ENCODE measurements at places on chromosomes 2 and 18. TPM values are rescaled to one million over a fixed set of nuclear protein-coding genes. Genes with fewer than 3 reads are reported as not detected.

GRCh38 chr2:238380785-238381184 lies 45.9 kb upstream of the ASB1 start:
- no peak for DNase-seq

- no peak for DNase-seq
Measured at GRCh38 chr2:3664118-3664517, 6.1 kb downstream of the ALLC start.

GRCh38 chr2:158600155-158600802 lies 143.5 kb downstream of the PKP4 start:
- peak; percentile 56 for DNase-seq

Gene POMC
- not detected for total RNA-seq

DNA sequence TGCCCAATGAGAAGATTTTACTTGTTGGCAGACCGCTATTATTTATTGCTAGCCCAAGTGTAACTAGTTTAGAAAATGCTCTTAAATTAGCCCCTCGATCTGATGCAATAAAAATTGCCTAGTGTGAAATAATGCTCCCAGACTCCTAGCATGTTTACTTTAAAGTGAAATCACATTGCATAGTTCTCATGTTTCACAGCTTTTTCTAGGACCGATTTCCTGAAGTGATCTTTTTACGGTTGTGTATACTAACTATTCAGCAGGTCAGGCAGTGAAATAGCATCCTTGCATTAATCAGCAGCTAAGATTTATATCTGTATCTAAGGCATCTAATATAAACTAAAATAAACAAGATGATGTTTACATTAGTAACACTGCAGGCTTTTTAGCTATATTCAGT lies 52.4 kb downstream of the PMS1 start:
- no peak for DNase-seq

GRCh38 chr18:22690556-22690955 lies 242.6 kb upstream of the RBBP8 start:
- DNase-seq, result no peak

DNA sequence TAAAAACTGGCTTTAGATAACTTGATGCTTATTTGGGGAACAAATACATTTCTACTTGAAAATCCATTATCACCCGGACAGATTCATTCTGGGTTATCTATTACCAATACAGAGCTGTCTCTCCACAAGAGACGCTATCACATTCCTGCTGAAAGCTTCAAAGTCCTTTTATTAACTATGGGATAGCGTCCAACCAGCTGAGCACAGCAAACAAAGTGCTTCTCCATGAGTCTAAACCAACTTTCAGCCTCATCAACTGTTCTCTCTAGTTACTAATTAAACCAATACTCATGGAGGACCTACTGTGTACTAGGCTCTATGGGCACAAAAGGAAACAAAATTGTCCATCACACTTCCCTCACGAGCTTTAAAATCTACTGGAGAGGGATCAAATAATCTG lies 132.8 kb downstream of the L3MBTL4 start:
- no peak for DNase-seq

Gene CRYGD
- not detected for total RNA-seq

Gene MAL
- not detected for total RNA-seq

DNA sequence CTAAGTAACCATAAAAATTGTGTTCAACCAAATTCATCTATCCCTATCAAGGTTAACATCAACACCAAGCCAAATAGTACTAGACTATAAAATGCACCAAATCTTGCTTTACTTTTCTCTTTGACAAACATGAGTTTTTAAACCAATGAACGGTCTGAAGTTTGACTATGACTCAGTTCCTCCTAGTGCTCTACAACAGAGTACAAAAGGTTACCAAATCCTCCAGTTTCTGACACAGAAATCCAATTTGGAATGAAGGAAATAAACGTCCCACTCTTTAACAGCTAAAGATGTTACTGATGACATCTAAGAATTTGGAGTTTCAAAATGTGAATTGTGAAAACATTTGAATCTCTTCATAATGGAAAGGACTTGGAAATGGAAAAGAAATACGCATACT lies 11.8 kb upstream of the ACVR1 start:
- no peak for DNase-seq

Gene TRIB2
- 10.6 TPM for total RNA-seq

Gene DYNC2LI1
- 41.3 TPM for total RNA-seq

DNA sequence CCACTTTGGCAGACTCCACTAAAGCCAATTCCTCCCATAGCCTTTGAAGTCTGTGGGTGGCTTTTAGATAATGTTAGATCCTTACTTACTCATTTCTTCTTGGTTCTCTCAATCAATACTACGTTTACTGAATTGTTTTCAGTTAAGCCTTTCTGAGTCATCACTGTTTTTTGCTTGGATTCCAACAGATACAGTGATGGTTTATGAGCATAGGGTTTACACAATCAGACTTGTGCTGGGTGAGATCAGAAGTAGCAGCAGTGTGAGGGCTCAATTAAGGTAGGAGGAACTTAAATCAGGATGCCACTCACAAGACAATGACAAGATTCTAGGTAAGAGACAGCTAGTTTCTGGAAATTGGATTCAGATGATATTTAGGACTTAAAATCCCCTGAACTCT lies 297.7 kb upstream of the DOK6 start:
- no peak for DNase-seq

- no peak for DNase-seq
Measured at GRCh38 chr2:239225371-239225851, 175.4 kb downstream of the HDAC4 start.

DNA sequence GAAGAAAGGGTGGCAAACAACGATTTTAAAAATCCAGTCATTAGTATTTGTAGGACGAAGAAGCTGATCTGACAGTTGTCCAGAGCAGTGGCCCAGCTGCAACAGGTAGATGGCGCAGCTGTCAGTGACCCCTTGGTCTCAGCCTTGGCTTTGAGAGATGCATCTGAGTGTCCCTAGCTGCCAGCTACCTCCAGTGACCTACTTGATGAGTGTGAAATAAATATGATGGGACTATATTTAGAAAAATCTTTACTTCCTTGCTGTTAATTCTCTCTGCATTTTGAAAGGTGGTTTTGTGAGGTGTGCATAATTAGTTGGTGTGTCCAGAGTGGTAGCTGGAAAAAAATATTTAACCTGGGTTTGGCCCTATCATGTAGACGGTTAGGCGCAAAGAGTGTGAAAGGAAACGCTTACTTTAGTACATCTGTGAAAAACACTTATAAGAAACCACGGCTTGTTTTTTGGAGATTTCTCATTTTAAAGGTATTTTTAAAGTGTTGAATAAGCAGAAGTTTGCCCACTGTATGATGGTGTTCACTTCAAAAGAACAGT lies 963 bp downstream of the INPP1 start:
- DNase-seq, result peak; percentile 83

Gene SLC5A7
- 0.13 TPM for total RNA-seq

DNA sequence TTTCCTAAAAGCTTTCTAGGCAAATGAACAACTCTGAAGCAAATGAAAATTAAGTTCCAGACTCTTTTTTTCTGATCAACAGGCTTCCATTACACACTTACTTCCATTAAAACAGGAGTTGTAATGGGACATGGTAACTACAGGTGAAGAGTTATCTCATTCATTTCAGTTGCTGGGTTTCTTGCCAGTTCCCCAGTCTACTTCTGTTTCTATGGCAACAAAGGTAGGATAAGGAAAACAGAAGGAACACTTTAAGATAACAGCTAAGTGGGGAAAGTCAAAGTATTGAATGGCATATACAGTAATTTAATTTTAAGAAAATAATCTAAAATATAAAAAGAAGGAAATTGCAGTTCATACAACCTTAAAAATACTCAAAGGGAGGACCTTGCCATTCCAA lies 25.1 kb downstream of the BAZ2B start:
- no peak for DNase-seq

DNA sequence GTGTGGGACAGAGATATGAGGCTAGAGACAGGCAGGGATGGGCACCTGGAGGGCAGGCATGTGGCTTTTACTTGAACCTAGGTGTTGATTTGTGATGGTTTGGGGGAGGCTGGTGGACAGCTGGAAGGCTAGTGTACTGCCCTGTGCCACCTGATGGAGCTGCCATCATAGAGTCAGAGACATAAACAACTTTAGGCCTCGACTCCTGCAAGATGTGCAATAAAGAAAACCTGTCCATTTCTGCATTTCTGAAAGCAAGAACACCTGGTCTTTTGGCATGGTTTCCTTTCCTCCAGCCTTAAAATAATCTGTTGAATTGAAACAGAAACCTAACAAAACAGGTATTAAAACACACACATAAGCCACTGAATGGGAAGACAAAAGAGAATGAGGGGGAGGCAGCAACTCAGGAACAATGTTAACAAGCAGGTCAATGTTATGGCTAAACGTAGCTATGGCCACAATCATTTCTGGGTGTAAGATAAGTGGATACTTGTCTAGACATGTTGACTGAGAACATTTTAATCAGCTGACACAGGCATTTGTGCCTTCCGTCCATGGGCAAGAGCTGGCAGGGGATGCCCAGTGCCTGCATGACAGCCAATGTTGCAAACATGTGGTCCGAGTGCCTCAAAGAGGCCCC lies 87.8 kb downstream of the KCTD1 start:
- no peak for DNase-seq

- peak; percentile 25 for DNase-seq
Measured at GRCh38 chr2:239583879-239584859, 183.3 kb upstream of the HDAC4 start.

- DNase-seq, result no peak
Measured at GRCh38 chr2:239200646-239201530, 199.9 kb downstream of the HDAC4 start.

Gene FAM136A
- 39.6 TPM for total RNA-seq

Gene IL36A
- not detected for total RNA-seq

DNA sequence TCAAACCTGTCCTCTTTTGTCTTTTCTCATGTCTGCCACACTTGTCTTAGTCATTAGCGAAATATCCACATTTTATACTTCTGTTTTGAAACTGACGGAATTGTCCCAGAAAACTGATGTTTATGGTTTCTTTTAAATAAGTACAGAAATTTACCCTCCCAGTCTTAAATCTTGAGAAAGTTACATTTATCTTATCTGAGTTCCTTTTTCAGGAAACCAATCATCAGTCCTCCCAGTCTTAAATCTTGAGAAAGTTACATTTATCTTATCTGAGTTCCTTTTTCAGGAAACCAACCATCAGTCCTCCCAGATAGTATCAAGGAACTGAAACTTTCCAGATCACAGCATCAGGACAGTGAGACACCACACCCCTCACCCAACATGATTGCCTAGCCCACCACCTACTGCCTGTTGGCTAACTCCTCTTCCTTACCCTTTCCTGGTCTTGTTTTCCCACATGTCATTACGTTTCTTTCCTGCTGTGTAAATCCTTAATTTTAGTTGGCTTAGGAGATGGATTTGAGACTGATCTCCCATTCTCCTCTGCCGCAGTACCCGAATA lies 247.7 kb downstream of the PTPRM start:
- DNase-seq, result no peak

Gene MEP1B
- 497 TPM for total RNA-seq

DNA sequence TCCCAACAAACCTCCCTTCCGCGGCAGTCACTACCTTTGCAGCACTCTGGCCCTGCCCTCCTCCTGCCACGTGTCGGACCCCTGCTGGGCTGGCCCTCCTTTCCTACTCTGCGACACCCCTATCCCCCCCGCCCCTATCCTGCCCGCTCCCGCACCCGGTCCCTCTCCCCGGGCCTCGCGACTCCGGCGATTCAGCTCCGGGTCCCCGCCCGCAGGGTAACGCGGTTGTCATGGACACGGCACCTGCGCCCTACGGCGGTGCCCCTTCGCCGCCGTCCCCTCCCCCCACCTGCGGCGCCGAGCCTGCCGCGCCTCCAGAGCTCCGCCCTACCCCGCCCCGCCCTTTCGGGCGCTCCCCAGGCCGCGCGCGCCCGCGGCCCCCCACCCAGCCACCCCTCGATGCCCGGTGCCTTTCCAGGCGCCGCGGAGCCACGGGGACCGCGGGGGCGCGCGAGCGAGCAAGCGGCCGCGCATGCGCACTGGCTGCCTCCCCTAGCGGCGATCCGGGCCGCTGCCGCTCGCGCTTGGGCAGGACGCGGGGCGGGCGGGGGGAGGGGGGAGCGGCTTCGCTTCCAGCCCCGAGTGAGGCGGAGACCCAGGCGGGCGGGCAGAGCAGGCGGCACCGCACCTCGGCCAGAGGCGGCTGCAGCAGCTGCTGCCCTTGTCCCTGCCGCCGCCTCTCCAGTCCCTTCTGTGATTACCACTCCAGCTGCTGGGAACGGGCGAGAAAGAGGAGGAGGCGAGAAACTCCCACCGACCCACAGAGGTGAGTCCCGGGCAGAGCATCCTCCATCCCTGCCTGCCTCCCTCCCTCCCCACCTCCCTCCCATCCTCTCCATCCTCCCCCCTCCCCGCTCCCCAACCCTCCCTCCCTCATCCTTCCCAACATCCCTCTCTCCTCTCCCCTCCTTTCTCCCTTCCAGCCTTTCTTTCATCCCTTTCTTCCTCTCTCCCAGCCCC lies at the start of gene CTNNA2:
Gene CTNNA2 (plus strand): TSS at position 610 of the 960 bp plus-strand sequence.
- no peak for DNase-seq

- DNase-seq, result no peak
Measured at GRCh38 chr2:15971351-15971750, 31.0 kb downstream of the MYCN start.

GRCh38 chr2:9423922-9424272 lies 443 bp downstream of the CPSF3 start:
- peak; percentile 53 for DNase-seq

- DNase-seq, result no peak
Measured at GRCh38 chr2:85441864-85442263, 23.4 kb downstream of the SH2D6 start.

DNA sequence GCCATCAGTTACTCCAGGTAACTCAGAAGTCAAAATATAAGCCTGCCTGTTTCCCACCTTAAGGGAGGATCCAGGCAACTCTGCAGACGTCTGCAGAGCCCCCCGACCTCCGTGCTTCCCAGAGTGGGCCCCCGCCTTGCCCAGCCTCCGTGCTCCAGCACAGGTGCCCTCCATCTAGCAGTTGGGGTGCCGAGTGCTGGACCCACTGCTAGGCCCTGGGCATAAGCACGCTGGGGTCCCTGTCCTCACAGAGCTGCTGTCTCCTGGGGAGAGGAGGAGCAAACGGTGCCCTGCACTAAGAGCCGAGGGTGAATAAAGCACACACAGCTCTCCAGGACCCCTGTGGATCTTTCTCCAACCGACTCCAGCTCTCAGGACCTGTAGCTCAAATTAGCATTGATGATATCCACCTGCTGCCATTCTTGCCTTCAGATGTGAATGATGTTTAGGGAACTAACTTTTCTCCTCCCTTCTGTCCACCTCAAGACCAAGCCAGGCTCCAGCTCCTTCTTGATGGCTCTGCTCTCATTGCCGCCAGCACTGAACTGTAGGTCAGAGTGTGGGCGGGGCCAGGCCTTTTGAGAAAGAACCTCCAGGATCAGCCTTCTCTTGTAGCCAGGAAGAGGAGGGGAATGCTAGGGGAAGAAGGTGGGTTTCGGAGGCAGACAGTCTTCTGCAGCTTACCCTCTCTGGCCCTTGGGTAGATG lies 121.2 kb downstream of the SMAD7 start:
- no peak for DNase-seq

Gene NEMP2
- 11.6 TPM for total RNA-seq

GRCh38 chr2:68127358-68128242 lies 30.1 kb upstream of the PNO1 start:
- no peak for DNase-seq

- no peak for DNase-seq
Measured at GRCh38 chr2:40268566-40268965, 183.3 kb downstream of the SLC8A1 start.

GRCh38 chr2:232296776-232297525 lies 81.6 kb upstream of the ALPP start:
- no peak for DNase-seq

- no peak for DNase-seq
Measured at GRCh38 chr18:24543795-24544498, 83.5 kb downstream of the HRH4 start.

- DNase-seq, result no peak
Measured at GRCh38 chr2:30038419-30038818, 108.4 kb upstream of the YPEL5 start.
